Left lobe of liver (tissue), 2 donors: ENCODE measurements at places on chromosomes 2 and 18. TPM values are rescaled to one million over a fixed set of nuclear protein-coding genes. Genes with fewer than 3 reads are reported as not detected.

The CAPN14 gene
- total RNA-seq: not detected

The PAX8 gene
- total RNA-seq: 0.65 TPM

The CMPK2 gene
- total RNA-seq: 3.2 TPM

DNA sequence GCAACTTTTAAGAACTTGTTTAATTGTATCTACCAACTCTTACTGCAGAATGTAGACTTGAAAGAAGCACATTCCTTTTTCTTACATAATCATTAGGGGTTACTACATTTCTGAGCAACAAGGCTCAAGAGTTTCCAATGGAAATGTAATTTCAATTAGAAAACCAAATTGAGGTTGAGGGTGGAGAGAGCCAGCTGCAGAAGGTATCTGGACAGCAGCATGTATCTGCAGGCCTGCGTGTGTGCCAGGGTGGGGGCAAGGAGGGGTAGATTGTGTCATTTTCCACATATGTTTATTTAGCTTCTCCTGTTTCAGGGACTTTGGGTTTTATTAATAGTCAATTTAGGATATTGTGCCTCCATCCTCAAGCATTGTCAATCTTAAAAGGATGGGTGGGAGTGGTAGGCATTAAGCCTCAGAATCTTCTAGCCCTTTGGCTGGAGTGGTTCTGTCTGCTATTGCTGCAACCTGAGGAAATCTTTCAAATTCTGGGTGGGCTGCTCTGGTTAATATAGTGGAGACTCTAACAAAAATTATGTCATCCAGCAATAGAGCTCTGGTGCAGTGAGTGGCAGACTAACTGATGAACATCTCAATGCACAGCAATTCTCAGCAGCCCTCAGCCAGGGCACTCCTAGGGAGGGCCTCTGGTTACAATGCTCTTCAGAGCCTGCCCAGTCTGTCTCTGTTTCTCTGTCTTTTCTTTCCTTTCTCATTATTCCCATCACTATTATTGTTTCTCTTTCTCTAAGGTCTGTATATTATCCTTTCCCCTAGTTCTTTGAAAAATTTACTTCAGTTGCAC lies 151.4 kb downstream of the RPIA start:
- DNase-seq: no peak

- no peak for DNase-seq
Measured at GRCh38 chr2:127039387-127040031, 67.4 kb downstream of the BIN1 start.

- DNase-seq: no peak
Measured at GRCh38 chr2:26642429-26642828, 1.3 kb upstream of the CIB4 start.

DNA sequence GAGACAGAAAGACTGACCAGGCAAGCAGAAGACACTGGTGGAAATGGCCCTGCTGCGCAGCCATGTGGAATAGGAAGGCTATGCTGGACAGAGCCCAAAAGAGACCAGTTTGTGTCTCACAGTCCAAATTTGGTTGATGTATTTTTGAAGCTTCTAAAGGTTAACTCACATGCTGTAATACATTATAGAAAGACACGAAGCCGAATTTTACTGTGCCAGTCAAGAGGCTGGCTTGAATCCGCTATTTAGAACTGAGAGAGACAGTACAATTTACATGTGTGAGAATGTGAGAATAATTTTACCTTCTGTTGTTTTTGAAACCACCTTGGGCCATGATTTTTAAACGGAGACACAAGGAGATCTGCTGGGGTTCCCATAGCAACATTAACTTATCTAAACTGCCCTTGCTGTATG lies 113.6 kb downstream of the METTL8 start:
- DNase-seq: no peak

DNA sequence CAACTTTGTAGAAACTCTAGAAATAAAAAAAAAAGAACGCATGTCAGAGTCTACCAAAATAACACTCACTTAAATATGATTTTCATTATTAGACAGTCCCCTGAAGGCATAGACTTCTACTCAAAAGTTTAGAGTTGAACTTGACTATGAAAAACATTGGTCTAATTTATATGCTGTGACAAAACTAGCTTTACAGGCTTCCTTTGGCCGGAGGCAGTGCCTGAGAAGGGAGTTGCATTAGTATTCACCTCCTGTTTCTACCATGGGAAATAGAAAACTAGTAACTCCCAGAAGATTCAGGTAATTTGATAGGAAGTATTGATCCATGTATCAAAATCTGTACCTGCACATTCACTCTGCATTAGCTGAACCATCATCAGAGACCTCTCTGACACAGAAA lies 163.4 kb upstream of the NOSTRIN start:
- no peak for DNase-seq

DNA sequence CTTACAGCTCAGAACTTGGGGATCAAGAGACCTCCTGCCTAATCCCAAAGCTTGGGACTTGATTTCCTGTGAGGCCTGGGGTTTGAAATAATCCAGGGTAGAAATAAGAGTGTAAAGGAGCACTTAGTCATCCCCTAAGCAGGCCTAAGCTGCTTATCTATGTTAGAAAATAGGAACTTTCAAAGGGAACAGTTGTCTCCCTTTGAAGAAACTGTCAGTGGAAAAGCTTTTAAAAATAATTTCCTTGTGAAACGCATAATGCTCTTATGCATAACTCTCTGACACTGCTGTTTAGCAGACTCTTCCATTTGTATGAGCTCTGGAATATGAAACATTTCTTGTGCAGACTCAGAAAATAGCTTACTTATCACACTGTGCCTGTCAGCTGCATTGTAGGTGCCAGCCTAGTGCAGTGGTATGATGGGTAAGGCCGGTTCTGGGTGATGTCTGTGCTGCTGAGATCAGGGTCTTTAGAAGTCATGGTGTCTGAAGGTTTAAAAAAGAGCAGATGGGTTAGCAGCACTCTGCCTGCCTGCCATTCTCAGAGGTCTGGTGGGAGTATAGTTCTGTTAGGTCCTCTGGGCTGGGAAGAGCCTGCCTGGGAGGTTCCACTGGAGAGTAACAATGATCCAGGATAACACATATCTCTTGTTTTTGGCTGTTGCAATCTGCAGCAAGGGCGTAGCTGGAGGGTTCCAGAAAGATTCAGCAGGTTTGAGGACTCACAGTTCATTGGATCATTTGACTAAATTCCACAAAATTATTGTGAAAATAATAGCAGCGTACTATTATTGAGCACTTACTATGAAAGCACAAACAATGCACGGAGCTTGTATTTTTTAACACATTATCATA lies 283.2 kb upstream of the MEX3C start:
- no peak for DNase-seq

- DNase-seq: no peak
Measured at GRCh38 chr2:206798000-206798399, 32.6 kb downstream of the FASTKD2 start.

GRCh38 chr2:241637795-241638660 lies 535 bp downstream of the ATG4B start:
- no peak for DNase-seq
